ENCODE measurements at places on chromosomes 5 and 9.

GRCh38 chr5:34698754-34699153 lies 42.6 kb downstream of the RAI14 start:
- no peak for DNase-seq

DNA sequence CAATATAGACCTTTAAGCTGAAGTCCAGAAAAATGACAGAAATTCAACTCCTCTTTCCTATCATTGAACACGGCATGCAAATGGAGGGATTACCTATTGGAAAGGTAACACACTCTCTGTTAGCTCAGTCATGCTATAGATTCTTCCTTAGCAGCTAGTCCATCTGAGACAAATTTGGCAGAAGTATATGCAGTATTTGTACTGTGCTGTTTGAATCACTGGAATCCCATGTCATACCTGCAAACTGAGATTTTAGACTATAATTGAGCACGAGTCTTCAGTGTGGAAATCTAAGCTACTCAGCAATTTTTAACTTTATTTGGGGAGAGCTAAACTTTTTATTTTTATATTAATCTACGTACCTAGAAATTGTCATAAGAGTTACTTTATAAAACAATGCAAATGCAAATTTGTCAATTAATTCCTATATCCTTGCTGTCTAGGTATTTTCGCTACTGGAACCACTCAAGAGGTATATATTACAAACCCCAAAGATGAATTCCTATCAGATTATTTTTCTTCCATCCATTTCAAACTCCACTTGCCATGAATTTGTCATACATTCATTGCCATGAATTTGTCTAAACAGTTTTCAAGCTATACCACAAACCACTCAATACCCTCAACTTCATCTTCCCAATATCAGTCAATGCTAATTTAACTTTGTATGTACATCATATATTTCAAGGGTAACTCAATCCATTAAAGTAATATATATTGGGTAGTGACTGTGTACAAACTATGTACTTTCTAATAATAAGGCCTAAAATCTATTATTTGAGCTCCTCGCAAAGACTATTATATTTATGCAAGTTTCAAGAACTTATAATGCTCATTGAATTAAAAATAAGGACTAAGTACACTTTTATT lies 224.8 kb downstream of the MEF2C start:
- no peak for DNase-seq

- peak; percentile 86 for DNase-seq
Measured at GRCh38 chr9:79610791-79611614, 39.2 kb downstream of the TLE4 start.

GRCh38 chr9:127721391-127721821 lies 5.5 kb downstream of the TTC16 start:
- DNase-seq, result no peak
